Astrocyte of the spinal cord (primary cell): ENCODE measurements at places on chromosomes 2 and 18.

DNA sequence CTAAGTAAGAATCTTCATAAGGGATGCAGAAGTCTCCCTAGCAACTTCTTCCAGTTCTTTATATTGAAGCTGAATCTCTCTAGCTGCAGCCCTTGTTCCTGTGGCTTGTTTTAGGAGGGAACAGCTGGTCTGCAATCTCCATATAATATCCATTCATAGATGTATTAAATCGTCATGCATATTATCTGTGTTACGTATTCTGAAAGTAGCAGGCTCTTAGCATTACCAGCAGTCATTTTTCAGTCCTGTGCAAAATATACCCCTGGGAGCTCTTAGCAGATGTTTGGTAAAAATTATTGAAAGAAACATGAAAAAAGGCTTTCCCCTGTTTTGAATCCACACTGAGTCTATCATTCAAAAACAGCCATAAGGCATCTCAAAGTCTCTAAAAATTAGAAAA, 385.3 kb downstream of the IRS1 start:
- DNase-seq = no peak

DNA sequence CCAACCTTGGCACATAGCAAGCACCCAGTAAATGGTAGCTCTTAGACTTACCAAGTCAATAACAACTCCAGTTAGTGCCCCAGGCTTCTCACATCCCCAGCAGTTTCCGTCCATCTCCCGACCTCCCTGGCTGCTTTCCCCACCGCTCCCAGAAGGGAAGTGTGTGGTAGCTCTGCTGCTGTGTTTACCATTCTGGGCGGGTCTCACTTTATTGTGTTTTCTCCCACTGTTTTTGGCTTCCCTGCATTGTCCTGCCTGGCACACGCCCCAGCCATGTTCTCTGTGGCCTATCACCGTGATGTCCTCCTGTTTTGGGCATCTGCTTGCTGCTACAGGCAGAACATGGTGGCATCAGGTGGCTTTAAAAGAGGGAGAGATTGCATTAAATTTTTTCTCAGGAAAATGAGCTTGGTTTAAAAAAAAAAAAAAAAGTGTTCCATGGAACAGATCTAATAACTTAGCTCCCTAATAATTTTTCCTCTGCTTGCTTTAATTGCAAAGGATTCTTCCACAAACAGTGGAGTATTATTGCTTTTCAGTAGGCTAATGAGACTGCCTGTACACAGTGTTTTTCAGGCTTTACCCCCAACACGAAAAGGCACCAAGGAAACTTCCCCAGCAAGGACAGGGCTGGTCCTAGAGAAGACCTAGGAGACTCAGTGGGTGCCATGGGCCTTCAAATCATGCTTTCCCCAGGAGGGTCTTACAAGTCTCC, 8.0 kb upstream of the COX7A2L start:
- DNase-seq = no peak

DNA sequence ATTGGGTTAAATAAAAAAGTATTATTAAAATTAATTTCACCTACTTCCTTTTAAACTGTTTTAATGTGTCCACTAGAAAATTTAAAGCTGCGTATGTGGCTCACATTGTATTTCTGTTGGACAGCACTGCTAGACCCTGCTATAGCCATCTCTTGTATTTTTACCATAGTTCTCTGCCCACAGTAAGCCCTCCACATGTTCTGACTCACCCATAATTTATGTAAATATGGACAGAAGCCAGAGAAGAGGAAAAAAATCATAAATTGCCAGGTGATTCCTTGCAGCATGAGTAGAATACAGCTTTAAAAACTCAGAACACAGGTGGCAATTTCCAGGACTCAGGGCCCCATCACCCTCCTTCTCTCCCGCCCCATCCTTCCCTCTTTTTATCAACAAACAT, 142.4 kb upstream of the MEX3C start:
- DNase-seq = peak; percentile 50

DNA sequence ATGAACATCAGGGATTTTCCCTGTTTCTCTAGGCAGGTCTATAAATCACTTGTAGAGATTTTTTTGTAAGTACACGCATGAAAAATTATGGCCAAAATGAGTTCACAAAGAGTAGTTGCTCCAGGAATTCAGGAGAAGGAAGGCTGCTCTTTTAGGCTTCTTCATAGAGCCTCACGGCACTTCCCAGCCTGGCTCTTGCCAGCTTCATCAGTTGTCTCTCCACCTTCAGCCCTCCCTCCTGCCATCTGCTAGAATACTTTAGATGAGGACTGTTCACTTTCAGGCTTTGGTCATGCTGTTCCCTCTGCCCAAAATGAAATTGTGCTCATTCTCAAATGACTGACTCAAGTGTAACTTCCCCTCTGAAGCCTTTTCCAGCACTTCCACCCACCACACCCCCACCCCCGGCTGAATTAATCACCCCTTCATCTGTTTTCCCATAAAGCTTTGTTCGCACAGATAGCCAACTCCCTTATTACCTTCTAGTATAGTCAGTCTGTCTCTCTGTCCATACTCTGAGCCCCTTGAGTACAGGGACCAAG, 1.8 kb upstream of the ABCA12 start:
- no peak for DNase-seq

GRCh38 chr2:184644685-184645084, 46.4 kb downstream of the ZNF804A start:
- DNase-seq = peak; percentile 31

DNA sequence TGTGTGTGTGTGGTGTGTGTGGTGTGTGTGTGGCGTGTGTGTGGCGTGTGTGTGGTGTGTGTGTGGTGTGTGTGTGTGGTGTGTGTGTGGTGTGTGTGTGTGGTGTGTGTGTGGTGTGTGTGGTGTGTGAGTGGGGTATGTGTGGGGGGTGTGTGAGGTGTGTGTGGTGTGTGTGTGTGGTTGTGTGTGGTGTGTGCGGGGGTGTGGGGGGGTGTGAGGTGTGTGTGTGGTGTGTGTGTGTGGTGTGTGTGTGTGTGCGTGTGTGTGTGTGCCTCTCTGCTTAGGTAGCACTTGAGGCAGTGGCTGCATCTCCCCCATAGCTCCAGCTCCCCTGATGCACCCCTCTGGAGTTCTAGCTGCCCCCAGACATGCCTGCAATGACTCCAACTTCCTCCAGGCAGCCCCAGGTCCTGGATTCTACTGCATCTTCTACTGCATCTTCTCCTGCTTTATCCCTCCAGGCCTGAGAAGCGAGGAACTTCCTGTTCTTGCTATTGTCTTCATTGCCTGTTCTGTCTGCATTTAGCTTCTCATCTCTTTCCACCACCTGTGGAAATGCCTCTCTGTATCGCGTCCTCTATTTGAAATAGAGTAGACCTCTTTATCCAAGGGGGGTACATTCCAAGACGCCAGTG, 22.2 kb upstream of the MLPH start:
- DNase-seq = no peak

- no peak for DNase-seq
Observed at GRCh38 chr2:236366397-236366796, 102.2 kb upstream of the ASB18 start.

DNA sequence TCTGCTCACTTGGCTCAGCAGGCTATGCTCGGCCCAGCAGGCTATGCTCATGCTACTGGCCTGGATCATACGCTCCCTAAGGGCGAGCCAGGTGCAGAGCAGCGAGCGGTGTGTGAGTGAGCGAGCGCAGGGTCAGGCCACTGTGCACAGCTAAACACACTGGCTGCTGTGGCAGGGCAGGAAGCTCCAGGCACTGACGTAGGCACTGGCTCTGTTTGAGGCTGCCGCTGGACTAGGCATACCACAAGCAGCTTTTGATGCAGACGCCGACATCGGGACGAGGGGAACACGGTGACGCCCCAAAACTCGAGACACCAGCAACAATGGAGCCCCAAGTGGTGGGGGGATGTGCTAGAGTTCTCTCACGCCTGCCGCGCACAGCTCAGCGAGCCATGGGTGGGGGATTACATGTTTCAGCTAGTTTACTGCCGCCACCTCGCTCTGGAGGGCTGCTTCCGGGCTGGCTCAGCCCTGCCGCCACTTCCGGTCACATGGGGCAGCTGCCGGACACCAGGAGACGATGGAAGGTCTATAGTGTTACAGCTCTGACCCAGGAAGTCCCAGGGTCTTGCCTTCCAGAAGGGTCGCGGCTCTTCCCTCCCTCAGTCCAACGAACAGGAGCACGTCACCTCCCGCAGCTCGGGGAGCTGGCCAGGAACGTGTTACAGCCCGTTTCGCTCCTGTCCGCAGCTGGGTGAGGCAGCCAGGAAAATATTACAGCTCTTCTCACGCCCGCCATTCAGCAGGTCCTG, 1176.9 kb upstream of the LRRTM1 start:
- DNase-seq = no peak

- no peak for DNase-seq
Observed at GRCh38 chr2:4265936-4266335, 562.6 kb downstream of the DCDC2C start.

DNA sequence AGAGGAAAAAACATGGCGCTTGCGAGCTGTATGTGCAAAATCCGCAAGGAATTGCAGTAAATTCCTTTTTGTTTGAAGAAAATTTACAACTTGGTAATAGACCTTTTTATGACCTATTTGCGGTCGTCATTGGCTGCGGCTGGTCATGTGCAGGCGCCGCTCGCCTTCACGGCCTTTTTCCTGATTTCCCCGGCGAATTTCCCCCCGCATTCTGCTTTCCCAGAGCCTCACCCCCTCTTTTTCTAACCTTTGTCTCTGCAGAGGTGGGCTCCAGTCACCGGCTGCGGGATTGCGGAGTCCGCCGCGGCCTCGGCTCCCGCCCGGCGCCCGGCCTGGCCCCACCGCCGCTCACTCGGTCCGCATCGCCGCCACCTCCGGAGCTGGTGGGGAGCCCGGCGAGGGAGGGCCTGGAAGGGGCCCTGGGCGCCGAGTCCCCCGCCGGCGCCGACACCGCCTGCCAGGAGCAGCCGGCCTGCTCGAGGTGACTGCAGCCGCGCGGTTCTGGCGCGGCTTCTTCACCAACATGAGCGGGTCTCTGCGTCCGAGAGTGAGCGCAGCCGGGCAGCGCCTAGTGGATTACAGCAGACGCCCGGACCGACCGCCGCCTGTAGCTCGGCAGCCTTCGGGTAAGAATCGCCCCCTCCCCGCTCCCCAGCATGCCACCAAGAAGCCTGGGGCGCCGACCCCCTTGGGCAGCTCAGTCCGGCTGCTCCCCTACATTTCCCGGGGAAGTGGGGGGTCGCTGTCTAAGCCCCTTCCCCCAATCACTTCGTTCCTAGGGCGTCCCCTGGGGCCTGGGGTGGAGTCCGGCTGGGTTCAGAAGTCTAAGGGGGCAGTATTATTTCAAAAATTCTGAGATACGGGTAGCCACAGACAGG, 7.1 kb downstream of the HOXD8 start:
- no peak for DNase-seq

GRCh38 chr18:78799382-78800089, 180.1 kb upstream of the SALL3 start:
- no peak for DNase-seq

DNA sequence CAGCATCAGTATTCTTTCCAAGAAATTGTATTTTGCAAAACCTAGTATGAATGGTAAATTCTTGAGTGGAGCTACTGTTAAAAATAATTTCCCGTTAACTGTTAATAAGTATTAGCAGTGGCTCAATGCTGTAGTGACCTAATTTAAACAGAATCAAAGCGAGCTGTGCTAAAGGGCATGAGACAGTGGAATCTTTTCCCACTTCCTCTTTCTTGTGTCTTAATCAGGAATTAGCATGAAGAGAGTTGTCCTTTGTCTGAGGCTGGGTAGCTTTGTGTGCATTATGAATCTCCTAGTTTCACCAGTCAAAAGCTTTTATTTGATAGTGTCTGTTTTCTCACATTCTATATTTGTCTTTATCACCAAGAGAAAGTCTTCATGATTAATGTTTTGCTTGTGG, 298.8 kb upstream of the GCFC2 start:
- no peak for DNase-seq

DNA sequence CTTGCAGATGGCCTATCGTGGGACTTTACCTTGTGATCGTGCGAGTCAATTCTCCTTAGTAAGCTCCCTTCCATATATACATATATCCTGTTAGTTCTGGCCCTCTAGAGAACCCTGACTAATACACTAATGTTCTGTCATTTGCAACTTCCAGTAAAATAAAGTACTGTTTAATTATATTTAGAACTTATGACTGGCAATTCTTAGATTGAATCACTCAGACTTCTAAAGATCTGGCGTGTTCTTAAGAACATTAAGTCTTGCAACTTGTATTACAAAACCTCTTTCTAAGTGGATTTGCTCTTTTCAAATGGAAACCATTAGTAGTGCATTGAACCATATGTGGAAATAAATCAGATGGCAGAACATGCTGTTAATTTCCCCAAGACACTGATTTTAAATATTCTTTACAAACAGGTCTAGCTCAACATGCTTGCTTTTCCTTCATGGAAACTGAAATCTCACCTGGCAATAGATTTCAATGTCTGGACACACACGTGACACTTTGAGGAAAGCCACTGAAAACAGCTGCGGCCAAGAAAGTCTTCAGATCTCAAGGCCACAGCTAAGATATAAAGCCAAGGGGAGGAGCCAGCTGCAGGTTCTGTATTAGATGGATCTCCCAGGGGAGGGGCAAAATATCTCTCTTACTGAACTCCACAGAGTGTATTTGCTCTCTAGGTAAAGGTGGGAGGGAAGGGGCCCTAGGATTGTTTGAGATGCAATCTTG, 50.6 kb downstream of the PMAIP1 start:
- peak; percentile 46 for DNase-seq

GRCh38 chr2:50345701-50346591, 686.0 kb downstream of the NRXN1 start:
- DNase-seq = no peak

DNA sequence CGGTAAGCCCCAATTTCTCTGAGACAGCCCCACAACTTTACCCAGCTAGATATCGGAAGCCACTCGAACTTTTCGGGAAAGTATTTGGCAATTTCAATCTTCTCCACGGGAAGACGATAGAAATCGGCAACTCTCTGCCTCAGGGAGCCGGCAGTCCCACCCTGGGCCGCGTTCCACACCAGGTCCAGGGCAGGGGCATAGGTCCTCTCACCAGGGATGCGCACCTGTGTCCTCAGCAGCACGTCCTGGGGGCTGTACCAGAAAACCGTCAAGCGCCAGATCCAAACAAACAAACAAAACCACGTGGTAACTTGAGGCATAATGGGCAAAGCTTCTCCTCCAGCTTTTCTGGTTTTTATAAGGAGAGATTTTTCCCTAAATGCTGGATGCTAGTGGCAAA, 80.9 kb downstream of the USP40 start:
- DNase-seq = no peak

- no peak for DNase-seq
Observed at GRCh38 chr2:81148323-81148722, 843.8 kb upstream of the LRRTM1 start.

DNA sequence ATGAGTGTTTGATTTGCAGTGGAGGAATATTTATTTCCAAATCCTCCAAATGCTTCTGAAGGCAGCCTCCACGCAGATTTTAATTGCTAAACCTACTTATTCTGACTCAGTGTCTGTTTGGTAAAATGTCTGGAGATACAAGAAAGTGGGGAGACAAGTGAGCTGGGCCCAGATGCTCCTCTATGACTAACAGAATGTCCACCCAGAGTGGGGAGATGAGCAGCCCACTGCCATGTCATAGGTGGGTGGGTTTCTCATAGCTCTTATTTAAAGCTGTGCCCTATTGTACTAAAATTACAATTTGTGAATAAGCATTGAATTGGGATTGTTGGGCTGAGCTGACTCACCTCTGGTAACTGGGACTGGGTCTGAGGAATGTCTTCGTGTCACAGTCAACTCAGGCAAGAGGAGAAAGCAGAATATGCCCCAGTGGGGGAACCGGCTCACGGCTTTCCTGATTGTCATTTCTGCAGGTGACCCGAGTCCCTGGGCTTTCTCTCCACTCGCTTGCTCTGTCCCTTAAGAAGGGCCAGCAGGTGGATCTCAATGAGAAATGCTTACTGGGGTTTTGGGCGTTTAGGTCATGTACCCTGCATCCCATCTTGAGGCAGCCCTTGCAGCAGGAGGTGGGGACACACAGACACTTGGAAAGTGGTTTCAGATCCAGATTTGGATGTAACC, 116.3 kb upstream of the SPRED2 start:
- DNase-seq = no peak
